Non-pigmented ciliary epithelial cell (primary cell): ENCODE measurements at places on chromosomes 1 and 21.
A peak's percentile ranks its signal among the peaks of the same experiment; 100 is the strongest.

- no peak for DNase-seq
Observed at GRCh38 chr1:175413367-175413766, 220.8 kb upstream of the KIAA0040 start.

DNA sequence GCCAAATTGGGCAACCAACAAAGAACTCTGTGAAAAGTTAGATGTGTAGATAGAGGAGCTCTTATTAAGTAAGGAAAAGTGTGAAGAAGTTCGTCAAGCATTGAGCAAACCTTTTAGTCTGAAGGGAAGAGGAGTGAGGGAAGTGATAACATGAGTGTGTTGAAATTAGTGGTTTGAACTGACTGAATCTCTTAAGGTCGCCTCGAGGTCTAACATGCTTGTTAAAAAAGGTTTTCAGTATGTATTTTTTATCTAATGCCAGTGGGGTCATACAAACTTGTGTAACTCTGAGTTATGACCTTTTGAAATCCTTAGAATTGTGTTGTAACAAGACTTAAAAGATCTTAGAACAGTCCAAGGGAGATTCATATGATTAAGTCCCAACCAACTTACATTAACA, 34.1 kb downstream of the SOAT1 start:
- DNase-seq, result no peak

DNA sequence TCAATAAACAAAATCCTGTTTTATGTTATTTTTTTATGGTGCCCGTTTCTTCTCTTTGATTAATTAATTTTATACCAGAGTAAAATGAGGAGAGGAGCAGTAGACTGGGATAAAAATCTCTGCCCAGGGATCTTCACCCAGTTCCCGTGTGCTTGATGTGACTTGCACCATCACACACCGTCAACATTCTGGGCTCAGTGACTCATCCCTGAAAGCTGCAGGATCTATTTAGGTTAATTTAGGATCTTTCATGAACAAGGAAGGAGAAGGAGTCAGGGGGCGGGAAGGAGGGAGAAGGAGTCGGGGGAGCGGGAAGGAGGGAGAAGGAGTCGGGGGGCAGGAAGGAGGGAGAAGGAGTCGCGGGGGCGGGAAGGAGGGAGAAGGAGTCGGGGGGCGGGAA, 182.4 kb downstream of the SMYD3 start:
- no peak for DNase-seq

GRCh38 chr1:204145033-204145504, 6.8 kb downstream of the ETNK2 start:
- DNase-seq, result no peak

DNA sequence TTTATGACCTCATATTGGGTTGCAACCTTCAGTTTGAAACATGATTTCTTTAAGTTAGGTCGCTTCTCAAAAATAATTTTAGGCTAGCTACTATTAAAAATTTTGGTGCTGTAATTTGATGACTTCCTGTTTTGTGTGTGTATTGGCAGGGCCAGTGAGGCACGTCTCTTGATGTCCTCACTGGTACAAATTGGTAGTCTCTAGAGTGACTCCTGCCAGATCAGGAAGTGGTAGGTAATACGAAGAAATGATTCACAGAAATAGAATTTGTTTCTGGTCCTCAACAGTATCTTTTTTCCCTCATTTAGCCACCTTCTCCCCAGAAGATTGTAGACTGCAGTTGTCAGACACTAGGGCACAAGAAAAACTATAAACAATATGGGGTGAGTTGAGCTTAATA, 120.9 kb upstream of the KIAA1614 start:
- DNase-seq, result no peak

DNA sequence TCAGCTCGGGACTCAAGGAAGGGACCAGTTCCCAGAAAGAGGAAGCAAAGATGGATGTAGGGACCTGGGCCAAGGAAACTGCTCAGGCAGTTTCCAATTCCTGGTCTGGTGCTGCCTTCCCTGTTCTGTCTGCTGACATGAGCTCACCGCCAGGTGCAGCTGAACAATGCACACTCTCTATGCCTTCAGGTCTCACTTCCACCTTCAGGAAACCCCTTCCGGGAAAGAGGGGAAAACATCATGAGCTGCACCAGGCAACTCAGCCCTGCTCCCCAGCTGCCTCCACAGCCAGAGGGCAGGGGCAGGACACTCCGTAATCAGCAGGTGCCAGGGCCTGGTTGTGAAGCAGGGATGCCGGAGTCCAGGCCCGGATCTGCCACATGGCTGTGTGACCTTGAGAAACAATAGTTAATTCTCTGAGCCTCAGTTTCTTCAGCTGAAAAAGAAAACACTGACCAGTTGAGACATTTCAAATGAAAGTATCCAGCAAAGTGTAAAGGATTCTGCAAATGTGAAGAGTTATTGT, 27.8 kb downstream of the SMIM12 start:
- no peak for DNase-seq

GRCh38 chr21:45824546-45825215, 156.9 kb upstream of the COL6A1 start:
- DNase-seq, result no peak

DNA sequence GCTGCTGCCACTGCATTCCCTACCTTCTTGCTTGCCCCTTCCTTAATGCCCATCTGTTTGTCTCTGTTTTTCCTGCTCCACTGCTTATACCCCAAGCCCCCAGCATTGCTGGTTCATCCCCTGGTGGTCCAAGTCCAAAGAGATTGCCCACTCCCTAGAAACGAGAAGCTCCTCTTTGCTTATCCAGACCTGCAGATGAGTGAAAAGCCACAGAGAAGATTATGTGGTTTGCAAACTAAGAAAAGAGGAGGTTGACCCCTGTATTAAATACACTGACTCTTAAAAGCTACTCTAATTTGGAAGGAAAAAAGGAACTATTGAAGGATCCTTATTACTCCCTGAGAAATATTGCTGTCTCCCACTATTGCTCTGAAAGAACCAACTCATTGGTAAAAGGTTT, 146.8 kb upstream of the RAB4A start:
- no peak for DNase-seq

DNA sequence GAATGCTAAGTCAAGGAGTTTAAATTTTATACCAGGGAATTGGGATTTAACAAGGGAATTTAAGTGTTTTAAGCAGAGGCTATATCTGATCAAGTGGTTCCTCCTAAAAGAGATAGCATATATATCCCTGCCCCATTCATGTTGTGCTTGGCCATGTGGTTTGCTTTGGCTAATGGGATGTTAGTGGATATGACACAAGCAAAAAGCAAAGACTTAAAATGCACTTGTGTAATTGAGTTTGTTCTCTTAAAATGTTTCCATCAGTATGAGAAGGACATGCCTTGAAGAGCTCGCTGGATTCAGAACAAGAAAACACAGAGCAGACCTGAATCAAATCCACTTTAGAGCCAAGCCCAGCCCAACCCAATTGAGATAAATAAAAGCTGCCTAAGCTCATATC, 22.4 kb downstream of the C1orf87 start:
- no peak for DNase-seq

- DNase-seq, result no peak
Observed at GRCh38 chr1:201902198-201902597, 13.5 kb downstream of the SHISA4 start.

GRCh38 chr1:36119456-36119855, 5.6 kb downstream of the COL8A2 start:
- DNase-seq, result no peak

DNA sequence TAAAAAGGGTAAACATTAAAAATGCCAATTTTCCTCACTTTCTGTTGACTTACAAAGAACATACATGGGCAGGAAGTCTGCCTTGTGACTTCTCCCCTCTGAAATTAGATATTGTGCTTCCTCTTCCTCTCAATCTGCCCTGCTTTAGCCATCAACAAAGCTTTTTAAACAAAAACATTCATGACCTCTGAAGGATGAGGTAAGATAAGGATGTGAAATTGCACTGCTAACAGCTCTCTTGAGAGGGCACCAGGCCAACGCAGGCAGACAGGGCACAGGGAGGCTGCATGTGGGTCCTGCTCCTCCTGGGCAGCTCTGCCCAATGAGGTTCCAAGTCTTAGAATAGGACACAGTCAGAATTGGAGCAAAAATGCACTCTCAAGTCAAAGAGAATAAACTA, 62.1 kb downstream of the DEGS1 start:
- DNase-seq, result no peak

DNA sequence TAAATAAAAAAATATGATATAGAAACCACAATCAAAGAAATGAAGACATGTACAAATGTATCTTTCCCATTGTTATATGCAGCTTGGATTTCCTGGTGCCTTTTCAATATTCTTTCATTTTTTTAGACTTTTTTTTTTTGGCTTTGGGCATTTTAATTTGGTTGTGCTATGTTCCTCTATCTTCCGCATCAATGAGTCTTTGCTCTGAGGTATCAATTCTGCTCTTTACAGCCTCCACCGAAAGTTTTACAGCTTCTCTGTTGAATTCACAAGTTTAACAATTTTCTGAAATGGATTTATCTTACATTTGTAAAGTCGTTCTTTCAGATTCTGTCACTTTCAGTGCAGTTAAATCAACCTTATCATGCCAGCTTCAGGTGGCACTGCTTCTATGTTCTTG, 50.5 kb downstream of the OMA1 start:
- DNase-seq, result no peak

GRCh38 chr1:183831311-183831710, 26.4 kb downstream of the RGL1 start:
- no peak for DNase-seq

- peak; percentile 44 for DNase-seq
Observed at GRCh38 chr1:183515002-183515689, 42.8 kb downstream of the SMG7 start.

DNA sequence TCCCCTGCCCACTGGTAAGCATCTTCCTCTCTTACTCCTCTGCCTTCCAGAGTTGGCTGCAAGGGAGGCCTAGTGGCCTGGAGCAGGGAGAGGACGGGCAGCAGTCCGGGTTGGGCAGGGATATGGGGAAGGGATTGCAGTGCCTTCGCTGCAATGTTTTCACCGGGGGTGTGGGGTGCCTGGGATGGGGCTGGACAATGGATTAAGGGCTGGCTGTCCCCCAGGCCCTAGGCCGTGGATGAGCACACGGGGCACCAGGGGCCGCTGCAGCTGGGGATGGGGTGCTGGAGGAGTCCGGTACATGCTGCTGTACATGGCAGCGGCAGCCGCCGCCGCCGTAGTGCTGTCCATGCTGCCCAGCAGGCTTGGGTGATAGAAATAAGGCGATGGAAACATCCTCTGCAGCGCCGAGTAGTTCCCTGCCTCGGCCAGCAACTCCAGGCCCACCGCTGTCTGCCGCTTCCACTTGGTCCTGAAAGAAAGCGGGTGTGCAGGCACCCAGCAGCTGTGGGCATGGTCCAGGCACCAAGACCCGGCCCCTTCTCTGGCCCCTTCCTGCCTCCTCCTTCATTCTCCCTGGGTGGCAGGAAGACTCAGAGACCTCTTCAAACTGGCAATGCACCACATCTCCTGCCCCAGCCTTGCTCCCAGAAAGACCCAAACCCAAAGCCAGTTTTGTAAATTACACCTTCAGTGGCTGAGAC, 4.8 kb downstream of the BARHL2 start:
- DNase-seq, result no peak

DNA sequence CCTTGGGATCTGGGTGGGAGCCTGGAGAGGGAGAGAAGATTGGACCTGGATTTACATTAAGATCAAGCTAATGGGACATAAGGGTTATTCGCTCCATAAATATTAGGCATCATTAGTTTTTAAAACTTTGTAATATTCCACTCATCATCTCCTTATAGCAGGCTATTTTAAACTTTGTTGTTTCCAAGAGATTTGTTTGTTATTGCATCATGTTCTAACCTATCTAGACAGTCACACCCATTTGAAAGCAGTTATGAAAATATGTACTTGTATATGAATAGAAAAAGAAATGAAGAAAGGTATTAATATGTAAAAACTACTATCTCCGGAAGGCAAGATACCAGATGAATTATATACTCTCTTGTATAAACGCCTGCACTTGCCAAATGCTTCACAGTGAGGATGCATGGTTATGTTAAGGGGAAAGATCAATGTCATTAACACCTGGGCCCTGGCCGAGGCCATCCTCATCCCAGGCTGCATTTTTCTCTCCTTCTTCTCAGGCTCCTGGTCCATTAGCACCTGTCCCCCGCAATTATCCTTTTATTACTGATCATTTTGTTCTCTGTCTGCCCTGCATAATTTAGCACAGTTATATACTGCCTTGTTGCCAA, 468.2 kb downstream of the MATN1 start:
- no peak for DNase-seq

DNA sequence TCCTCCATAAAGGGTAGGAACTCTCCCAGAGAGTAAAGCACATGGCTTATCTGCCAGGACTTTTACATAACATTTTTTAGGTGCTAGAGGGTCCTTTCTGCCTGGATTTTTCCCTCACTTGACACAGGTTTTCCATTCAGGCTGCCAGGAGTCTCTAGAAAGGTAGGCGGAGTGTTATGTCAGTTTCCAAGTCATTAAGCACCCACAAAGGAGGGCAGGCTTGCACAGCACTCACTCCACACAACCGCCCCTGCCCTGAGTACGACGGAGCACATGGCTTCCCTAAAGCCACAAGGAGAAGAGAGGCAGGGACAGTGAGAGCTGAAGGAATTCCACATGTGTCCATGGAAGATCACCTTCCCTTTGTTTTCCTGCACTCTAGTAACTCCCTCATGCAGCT, 55.7 kb downstream of the CAPZB start:
- DNase-seq, result no peak

DNA sequence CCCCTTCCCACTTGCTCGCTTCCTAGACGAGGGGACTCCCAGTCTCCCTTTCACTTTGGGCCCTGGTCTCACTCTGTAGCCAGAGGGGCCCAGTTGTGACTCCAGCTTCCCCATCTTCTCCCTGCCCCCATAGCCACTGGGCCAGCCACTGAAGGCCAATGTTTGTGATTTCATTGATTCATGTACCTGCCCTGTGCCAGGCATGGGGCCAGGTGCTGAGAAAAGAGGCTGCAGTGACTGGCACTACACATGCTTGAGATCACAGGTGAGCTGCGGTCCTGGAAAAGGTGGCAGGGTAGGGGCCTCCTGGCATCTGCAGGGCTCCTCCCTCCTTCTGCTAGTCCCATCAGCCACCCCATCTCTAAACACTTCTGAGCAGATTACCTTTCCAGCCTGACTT, 345.3 kb upstream of the VAMP3 start:
- DNase-seq, result no peak

GRCh38 chr1:211353562-211354212, 27.1 kb downstream of the TRAF5 start:
- no peak for DNase-seq

GRCh38 chr1:206075786-206076755, 23.1 kb downstream of the RHEX start:
- DNase-seq, result no peak
